ENCODE measurements at places on chromosomes 12 and 14.

- DNase-seq: no peak
Observed at GRCh38 chr14:31266437-31267331, 59.1 kb upstream of the HECTD1 start.

DNA sequence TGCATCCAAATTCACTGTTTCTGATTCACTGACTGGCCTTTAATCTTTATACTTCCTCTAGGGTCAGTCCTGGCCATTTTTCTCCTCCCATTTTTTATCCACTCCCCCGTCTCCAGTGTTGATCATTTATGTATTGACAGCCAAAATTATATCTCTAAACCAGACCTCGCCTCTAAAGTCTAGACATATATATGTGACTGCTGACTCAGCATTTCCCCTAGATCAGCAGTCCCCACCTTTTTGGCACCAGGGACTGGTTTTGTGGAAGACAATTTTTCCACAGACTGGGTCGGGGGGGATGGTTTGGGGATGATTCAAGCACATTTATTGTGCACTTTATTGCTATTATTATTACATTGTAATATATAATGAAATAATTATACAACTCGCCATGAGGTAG lies 88.3 kb upstream of the DAAM1 start:
- DNase-seq: no peak

GRCh38 chr14:102500158-102500662 lies 9.4 kb downstream of the ANKRD9 start:
- no peak for DNase-seq

GRCh38 chr14:58718226-58719205 lies 80.8 kb downstream of the DACT1 start:
- DNase-seq: no peak

DNA sequence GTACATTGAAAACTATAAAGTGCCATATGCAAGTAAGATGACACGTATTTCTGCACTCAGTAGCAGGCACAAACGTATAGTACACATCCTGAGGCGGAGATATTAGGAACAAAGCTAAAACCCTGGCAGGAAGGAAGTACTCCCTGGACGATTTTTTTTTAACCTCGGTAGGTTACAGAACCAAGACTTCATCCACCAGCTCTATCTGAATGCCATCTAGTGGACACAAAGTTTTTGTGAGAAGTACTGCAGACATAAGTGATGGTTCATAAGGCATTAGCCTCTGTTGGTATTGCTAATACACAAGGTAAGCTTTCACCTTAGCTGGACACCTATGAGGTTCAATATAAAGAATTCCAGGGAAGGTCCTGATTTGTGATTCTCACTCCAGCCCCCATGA lies 83.0 kb upstream of the CCDC196 start:
- DNase-seq: no peak

DNA sequence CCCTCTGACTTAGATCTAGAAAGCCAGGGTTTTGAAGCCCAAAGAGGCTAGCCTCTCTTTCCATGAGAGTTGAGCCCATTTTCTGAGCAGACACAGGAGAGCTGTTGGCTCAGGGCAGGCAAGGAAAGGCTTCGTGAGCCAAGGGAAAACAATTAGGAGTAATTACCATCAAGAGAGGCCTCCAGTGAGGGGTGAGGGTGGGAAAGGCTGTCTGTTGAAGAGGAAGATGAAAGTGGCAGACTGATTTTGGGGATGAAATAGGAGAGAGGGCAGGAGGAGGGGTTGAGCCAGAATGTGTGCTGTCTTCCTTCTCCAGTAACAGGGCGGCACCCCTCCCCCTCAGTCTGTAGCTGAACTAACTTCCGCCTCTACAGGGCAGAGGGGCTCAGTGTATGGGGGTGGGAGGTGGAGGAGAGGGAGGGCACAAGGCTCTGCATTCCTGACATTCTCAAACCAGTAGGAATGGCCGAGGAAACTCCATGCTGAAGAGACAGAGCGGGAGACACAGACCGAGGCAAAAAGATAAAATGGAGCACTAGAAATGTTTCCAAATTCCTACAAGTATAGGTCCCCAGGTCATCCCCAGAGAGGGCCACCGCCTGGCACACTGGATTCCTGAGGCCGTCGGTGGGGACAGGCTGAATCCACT lies 33.1 kb upstream of the COL2A1 start:
- DNase-seq: no peak

- no peak for DNase-seq
Observed at GRCh38 chr12:71474791-71475190, 35.2 kb downstream of the LGR5 start.

DNA sequence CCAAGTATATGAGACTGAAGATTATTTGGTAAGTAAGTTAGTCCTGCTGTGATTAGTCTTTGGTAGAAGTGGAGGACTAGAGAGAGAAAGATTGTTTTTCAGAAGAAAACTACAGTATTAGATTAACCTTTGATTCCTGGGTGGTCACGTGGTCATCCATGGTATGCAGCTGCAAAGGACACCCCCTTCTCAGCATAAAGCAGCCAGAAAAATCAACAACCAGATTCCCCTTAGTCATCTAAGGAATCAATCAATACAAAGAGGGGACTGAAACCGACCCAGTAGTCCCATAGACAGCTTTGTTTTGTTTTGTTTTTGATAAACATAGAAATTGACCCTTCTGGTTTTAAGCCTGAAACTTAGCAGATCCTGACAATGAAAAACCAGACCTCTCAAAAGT lies 30.3 kb upstream of the MDGA2 start:
- DNase-seq: no peak

GRCh38 chr12:121717041-121717699 lies 4.6 kb downstream of the TMEM120B start:
- no peak for DNase-seq

- no peak for DNase-seq
Observed at GRCh38 chr14:88947646-88948598, 123.5 kb downstream of the TTC8 start.

DNA sequence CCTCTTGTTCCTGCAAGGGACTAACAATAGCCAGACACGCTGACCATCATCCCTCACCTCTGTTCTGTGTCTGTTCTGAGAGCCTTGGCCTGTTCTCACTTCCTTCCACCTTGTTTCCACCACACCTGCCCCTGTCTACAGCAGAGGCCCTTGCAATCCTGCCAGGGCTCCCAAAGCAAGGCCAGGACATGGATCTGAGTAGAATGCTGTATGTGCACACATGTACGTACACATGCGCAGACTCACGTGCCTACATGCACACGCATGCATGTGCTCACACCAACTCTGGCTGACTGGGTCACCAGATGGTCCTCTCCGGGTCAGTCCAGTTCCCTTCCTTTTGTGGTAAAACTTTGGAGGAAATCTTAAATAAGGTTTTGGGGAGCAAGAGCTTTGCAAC lies 133.0 kb upstream of the C14orf180 start:
- DNase-seq: no peak

- DNase-seq: no peak
Observed at GRCh38 chr12:50201987-50202521, 34.9 kb upstream of the CERS5 start.

GRCh38 chr14:34691206-34691605 lies 23.2 kb downstream of the CFL2 start:
- no peak for DNase-seq

DNA sequence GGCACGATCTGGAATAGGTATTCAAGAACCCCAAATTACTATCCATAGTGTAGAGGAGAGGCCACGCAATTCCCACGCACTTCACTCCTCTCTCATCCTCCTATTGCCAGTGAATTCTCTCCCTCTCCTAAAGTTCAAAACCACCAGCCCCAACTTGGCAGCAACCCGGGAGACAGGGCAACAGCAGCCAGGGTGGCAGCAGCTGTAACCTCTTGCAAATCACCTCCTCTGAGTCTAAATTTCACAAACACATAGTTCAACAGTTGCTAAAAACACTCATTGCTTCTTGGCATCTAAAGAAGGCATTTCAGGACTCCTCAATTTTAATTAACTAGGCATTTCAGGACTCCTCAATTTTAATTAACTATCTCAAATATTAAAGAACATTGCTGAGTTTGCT lies 37.7 kb upstream of the MANSC4 start:
- no peak for DNase-seq

GRCh38 chr12:26113853-26114719 lies 10.8 kb downstream of the BHLHE41 start:
- DNase-seq: peak; percentile 51

GRCh38 chr12:109998241-109998903 lies 858 bp upstream of the ANKRD13A start:
- no peak for DNase-seq

DNA sequence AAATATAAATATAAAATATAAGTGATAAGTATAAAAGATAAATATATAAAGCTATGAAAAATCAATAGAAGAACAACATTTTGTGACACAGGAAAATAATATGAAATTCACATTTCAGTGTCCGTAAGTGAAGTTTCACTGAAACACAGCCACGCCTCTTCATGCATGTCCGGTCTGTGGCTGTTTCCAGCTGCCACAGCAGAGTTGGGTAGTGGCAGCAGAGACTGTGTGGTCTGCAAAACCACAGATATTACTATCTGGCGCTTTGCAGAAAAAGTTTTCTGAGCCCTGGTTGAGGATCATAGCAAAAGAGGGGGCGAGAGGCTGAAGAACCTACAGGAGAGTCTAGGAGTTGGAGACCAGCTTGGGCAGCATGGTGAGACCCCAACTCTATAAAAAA lies 780 bp downstream of the SERPINA4 start:
- no peak for DNase-seq

- no peak for DNase-seq
Observed at GRCh38 chr14:106883218-106883692, 1356.9 kb downstream of the TMEM121 start.

- no peak for DNase-seq
Observed at GRCh38 chr14:62908506-62908905, 136.8 kb downstream of the KCNH5 start.

- DNase-seq: no peak
Observed at GRCh38 chr12:10165421-10165820, 6.5 kb downstream of the OLR1 start.

DNA sequence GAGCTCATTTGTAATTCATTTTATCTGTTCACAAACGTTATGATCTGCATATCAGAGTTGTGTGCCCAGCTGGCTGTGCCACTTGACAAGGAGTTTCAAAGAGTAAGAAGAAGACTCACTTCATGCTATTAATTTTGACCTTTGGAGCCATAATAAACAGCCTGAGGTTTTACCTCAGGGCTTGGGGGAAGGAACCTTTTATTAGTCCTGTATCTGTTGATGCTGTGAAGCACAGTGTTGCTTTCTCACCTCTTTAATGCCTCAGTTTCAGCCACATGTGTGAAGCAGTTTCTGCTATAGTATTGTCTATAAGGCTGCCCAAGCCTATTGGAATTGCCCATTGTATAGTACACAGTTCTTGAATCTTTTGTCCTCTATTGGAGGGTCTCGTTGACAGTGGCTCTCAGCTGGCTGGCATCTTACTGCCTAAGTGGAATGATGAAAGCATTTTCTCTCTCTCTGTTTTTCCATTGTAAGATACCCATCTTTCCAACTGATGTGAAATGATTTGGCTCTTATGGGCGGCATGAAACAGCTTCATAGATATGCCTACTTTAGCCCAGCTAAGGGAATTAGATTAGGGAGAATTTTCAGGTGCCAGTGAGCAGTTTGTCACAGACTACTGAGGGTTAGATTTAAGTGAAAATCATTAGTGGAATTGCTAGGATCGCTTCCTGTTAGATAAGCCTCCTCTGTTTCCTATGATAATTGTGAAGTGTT lies 34.7 kb downstream of the GPATCH2L start:
- no peak for DNase-seq

- no peak for DNase-seq
Observed at GRCh38 chr12:110235383-110235782, 45.7 kb upstream of the ATP2A2 start.

DNA sequence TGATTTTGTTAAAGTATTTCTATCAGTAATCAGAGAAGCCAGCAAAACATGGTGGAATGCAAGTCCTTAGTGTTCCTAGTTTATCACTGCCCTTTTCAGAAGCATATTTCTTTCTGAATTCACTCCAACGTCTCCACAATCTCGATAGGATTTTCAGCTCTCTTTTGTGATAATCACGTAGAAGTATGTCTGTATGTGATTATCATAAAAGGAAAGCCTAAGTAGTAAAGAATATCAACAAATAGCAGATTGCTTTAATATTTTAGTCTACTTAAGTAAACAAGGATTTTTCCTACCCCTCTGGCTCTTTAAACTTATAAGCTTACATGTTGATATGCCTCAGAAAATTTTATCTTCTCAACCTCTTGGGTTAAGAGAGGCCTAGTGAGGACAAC lies 147.4 kb upstream of the NUDT4 start:
- DNase-seq: no peak

DNA sequence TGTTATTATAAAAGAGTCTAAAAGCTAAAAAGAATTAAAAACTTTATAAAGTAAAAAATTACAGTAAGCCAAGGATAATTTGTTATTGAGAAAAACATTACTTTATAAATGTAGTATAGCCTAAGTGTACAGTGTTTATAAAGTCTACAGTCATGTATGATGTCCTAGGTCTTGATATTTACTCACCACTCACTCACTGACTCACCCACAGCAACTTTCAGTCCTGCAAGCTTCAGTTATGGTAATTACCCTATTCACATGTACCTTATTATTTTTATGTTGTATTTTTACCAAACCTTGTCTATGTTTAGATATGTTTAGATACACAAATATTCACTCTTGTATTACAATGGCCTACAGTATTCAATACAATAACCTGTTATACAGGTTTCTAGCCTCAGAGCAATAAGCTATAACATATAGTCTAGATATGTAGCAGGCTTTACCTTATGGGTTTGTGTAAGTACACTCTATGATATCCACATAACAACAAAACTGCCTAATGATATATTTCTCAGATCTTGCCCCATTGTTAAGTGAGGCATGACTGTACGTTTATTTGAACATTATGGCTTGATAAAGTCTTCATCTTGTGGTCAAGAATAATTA lies 113.7 kb upstream of the KITLG start:
- no peak for DNase-seq

- DNase-seq: no peak
Observed at GRCh38 chr12:49667325-49668090, 39.7 kb downstream of the FMNL3 start.

DNA sequence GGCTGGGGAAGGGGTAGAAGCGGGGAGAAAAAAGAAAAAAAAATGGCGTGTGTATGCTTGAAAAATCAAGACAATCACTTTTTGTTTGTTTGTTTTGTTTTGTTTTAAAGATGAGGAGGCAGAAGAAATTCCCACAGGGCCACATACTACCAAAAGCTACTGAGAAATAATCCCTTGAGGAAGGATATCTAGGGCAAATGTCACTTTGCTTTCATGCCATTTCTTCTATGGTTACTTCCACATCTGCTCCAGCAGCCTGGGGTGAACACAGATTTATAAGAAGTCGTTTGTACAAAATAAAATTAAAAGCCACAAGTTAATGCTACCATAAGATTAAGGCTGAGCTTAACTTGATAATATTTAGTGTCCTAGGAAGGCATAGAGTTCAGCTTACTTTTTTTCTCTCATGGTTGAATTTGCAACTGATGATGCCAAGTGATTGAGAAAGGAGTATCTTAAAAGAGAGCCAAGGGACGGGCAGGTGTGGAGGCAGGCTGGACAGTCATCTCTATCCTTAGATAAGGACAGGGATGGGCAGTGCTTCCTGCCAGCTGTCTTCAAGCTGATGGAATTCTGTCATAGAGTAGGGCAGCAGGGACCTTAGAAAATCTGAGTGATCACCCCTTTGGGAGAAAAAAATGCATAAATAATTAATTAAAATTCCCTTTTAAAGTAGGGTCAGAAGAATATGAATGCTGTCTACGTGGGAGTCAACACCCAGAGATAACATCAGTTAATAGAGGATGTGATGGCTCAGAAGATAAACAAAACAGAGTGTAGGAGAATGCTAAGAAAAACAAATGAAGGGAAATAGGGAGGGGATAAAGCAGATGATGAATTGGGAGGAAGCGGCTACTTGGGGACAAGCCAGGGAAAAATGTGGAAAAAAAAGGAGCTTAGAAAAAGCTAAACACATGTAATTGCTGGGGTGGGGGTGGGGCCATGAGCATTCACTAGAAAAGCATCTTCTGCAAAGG lies 57.1 kb downstream of the DYRK2 start:
- no peak for DNase-seq

Data from stimulated activated CD8-positive, alpha-beta memory T cell treated with anti-CD3 and anti-CD28 coated beads, Interleukin-4, amount 100 ng/mL, for 1 hour (primary cell).